ENCODE measurements at places on chromosomes 6 and 20.

DNA sequence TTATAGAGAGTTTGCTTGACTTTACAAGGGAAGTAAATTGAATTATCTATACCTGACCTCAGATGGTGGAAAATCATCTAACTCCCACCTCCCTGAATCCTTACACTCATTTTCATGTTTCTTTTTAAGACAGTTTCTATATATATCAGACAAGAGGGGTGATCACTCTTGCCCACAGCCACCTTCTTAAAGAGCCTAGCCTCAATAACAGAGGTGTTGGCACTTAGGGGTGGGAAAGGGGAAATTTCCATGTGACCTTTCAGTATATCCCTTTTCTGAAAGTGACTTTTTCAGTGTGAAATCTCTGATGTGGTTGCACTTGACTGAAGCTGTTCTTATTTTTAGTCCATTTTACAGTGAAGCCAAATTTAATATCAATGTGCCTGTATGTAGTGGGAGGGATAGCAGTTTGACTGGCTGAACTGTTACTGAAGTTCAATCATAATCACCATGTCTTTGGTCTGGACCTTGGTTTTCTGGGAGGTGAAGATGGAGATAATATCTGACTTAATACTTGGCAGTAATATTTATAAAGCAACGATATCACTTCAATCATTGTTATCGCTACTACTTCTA lies 141.3 kb downstream of the MAP3K7 start:
- DNase-seq = no peak

GRCh38 chr6:4210629-4211419 lies 75.4 kb upstream of the ECI2 start:
- DNase-seq = peak; percentile 15

GRCh38 chr20:8060977-8061376 lies 41.4 kb upstream of the TMX4 start:
- no peak for DNase-seq

DNA sequence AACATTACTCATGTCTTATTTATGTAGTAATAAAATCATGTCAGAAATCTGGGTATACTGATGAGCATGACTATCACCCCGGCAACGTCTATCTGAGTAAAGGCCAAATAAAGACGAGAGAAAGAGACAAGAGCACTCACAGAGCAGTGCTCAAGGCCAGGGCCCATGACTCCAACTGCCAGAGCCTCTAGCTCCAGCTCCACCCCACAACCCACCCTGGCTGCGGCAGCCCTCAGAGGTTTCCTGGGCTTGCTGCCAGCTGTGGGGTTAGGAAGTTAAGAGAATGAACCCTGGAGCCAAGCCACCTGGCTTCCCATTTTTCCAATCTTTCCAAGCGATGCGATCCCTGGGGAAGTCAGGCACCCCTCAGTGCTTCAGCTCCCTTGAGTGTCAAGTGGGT lies 92.0 kb upstream of the PAX1 start:
- peak; percentile 46 for DNase-seq

GRCh38 chr6:136024711-136025110 lies 173.2 kb downstream of the PDE7B start:
- no peak for DNase-seq

DNA sequence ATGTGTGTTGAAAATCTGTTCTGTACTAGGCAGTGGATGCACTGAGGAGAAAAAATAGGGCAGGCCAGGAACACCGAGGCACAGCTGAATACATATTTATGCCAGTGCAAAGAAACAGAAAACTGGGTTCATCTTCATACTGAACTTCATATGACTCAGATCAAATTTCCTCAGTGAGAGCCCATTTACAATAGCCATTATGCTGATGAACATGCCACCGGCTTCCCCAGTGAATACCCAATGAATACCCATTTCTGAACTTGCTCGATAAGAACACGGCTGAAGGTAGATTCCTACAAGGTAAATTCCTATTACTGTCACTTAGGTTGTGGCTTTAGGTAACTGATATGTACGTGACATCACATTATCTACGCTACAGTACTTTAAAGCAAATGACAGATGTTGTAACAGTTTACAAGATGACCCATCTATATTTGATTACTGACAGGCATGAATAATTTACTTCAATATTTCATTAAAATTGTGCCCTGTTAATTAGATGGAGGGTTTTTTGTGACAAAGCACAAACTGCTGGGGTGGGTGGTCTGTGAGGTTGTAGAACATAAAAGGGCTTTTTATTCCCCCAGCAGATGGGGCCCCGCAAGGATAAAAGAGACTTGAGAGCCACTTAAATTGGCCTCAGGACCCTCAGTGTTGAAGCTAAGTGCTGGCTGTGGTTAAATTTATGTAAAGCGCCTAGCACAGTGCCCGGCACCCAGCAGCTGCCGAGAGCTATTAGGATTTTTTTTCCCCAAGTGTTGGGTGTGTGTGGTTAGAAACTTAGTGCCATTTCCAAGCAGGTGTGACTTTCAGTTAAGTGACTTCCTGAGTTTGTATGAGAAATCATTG lies 264.5 kb downstream of the CD83 start:
- DNase-seq = peak; percentile 82

DNA sequence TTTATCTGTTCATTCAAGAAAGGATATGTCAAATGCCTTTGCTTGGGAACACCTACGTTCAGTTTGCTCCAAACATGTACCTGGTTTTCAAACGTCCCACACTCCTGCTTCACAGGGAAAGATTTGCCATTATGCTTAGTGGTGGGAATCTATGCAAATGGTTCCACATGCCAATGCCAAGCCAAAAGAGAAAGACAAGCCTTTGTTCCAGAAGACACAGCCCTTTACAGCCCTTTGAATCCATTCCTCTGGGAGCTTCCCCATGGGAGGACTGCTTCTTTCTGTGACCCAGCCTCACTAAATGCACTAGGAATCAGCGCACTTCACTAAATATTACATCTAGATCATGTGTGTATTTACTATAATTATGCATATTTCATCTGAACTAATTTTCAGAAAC lies 619.5 kb downstream of the PRKN start:
- DNase-seq = no peak

- DNase-seq = peak; percentile 75
These were observed 21.1 kb downstream of the FOXC1 start for GRCh38 chr6:1630771-1631217.

DNA sequence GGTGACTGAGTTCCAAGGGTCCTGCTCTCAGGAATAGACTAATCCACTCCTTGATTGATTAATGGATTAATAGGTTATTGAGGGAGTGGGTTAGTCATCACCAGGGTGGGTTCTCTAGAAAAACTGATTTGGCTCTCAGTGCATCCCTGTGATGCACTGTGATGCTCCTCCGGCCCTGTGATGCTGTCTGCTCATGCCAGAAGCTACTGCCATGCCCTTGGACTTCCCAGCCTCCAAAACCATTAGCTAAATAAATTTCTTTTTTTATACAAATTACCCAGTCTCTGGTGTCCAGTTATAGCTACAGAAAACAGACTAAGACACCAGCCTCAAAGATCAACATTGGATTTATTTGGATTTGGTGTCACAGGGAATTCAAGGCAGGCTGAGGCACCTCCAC lies 40.4 kb upstream of the CST7 start:
- no peak for DNase-seq

DNA sequence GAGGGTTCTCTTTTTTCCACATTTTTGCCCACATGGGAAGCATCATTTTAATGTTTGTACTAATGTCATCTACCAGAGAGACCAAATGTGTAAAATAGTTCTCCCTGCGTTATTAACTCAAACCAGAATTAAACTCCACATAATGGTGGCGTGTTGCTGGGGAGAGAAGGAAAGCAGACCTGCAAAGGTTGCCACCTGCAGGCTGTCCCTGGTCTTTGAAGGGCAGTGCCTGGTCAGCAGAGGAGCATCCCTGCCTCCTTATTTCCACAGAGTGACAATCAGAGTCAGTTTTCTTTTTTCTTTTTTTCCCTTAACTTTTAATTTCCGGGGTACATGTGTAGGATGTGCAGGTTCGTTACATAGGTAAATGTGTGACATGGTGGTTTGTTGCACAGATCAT lies 214.5 kb downstream of the TBX18 start:
- DNase-seq = no peak

DNA sequence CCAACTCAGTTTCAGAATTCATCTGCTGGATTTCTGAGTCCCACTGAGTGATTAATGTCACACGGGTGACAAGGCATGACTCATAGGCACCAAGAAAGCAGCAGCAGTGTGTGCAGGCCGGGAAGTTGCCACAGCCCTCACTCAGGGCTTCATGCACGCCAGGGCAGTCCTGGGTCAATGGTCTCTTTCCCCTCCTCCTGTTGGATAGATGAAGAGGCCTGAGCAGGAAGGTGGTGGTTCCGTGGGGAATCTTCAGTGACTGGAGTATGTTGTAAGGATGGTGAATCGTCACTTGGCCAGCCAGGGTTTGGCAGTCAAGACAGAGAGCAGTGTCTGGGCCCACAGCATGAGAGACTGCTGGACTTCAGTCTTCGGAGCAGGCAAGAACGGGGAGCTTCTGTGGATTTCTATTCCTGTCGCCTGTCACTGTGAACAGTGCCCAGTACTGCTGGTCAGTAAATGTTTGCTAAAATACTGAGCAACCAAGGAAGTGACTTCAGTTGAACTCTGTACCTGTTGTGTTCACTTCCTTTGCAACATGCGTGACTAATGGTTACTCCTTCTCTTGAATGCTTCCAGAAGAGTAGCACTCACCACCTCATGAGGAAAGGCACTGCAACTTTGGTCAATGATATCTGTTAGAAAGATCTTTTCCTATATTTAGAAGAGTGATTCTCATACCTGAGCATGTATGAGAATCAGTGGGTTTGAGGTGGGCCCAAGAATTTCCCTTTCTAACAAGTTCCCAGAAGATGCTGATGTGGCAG lies 62.0 kb upstream of the CD93 start:
- no peak for DNase-seq

GRCh38 chr6:136969930-136970329 lies 47.8 kb downstream of the SLC35D3 start:
- DNase-seq = peak; percentile 22

- peak; percentile 61 for DNase-seq
These were observed 86.4 kb upstream of the CLDN20 start for GRCh38 chr6:155177363-155177961.

- no peak for DNase-seq
These were observed 69.4 kb upstream of the BMP2 start for GRCh38 chr20:6698056-6698455.

DNA sequence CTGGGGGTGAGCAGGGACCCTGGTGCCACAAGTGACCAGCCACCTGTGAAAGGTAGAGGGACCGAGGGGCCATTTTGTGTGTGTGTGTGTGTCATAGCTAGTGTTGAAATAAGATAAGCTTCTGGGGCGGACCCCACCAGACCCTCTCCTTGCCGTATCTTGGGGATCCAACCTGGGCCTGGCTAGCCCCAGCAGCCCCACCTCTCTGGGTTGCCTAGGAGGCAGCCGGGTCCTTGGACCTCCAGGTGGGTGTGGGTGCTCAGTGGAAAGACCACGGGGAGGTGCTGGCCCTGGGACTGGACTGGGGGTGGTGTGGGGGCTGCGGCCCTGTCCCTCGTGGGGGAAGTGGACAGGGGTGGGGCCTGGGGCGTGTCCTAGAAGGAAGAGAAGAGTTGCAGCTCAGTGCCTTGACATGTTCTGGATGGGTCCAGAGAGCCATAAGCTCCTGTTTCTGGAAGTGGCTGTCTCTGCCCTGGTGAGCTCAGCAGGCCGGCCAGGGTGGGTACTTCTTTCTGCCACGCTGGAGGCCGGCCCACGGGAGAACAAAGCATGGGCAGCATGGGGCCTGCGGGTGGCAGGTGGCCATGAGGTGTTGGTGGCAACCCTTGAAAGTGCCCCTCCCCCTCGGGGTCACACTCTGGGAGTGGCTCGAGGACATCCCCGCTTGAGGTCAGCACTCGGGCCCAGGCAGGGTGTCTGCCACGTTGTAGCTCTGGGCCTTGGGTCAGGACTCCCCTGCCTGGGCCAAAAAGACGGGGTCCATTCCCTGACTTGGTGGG lies 8.4 kb downstream of the RBBP8NL start:
- DNase-seq = no peak

DNA sequence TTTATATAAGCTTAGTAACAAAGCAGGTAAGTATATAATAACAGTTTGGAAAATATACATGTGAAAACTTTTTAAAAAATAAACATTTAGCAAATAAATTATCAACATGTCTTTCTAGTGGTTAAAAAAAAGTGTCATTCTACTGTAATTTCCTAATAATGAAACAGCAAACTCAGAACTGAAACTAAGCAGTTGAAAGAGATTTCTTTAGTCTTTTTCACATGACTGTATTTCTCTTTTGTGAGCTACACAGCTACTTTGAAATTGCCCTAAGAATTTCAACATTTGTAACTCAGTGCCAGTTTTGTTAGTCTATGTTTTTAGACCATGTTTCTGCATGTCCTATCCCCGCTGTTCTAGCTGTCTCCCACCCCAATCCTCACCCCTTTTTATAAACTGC lies 28.4 kb upstream of the SDHAF4 start:
- no peak for DNase-seq

DNA sequence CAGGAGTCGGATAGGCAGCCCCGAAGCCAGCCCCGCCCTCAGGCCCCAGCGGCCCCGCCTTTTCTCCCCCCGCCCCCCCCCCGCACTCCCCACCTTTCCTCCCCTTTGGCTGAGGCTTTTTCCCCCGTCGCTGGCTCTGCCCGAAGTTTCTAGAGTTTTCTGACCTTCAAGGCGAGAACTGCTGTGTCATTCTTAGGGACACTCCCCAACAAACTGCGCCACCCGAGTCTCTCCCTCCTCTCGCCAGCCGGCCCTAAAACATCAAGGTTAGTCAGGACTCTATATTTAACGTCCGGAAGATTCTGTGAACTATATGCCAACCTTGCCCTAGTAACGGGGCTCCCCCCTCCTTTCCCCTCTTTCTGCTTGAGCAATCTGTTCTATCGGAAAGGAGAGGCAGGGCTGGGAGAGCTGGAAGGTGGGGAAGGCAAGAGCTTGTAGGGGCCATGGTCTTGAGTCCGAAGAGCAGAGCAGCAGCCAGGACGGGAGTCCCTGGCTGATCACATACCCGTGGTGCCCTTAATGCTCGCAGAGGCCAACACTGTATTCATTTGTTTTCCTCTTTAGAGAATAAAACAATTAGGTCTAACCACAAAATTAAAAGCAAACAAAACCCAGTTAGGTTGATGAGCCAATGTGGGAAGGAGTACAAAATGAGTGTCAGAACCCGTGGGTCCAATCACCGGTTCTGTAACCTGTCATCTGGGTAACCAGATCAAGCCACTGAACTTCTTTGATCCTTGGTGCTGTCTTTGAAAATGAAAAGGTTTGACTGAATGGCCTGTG lies 5.3 kb upstream of the HSPA1B start:
- no peak for DNase-seq

DNA sequence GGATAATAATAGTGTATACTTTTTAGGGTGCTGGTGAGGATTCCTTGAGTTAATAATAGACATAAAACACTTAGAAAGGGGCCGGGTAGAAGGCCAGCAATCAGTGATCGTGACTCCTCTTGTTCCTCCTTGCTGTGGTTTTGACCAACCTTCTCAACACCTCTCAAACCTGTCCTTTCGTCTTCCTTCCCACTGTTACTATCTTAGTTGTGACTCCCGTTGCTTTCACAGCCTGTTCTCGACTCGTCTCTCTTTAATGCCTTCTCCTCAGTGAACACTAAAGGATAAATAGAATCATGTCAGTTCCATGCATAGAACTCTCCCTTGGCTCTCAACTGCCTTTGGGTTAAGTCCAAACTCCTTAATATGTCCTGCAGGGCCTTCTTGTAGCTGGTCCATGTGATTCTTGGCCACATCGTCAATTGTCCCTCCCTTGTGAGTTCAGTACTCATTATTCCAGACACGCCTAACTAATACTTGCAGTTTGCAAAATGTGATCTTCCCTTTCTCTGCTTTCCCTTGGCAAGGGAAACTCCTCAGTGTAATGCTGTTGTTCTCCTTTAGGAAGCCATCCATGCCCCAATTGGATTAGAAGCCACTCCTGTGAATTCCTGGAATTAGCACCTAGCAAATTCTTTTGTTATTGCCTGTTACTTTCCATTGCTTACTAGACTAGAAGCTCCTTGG lies 164.9 kb downstream of the UTRN start:
- no peak for DNase-seq

- no peak for DNase-seq
These were observed 80.0 kb upstream of the ATXN1 start for GRCh38 chr6:16841241-16841640.

All from NCI-H1417 (cell line).